Stimulated activated CD8-positive, alpha-beta memory T cell treated with anti-CD3 and anti-CD28 coated beads, Interleukin-12 subunit alpha, Interleukin-12 subunit beta, amount 100 ng/mL, for 1 hour (primary cell): ENCODE measurements at places on chromosomes 2 and 18.

GRCh38 chr2:24214880-24215279, 40.0 kb downstream of the FAM228A start:
- DNase-seq = no peak

DNA sequence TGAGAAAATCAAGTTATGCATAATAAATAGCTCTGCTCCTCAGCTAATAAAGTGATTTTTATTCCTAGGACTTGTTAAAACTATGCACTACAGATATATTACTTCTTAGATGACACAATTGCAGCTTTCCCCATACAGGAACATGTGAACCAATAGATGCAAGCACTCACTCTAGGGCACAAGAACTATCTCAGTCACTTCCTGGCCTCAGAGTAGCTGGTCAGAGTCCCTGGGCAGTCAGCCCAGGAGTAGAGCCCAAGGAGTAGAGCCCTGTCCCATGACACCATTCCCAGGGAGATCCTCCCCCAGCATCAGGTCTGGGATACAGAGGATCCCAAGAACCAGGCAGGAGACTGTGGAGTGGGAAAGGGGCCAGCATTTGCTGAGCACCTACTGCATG, 2.7 kb downstream of the TNS1 start:
- DNase-seq = no peak

DNA sequence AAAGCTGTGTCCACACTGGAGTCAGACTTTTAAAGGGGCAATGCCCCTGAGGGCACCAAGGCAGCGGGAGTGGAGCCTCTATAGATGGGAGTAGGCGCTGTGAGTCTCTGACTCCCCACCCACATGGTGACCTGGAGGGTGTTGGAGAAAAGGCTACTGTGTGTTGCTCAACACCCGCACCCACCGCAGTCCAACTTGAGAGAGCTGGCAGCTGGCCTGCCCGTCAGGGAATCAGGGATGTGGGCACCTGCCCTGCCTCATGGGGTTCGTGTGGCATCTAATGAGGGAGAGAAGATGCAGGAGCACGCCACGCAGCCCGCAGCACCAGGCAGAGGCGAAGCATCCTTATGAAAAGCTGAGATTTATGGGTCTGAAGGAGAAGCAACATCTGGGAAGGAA, 84.2 kb downstream of the KLHL29 start:
- no peak for DNase-seq

GRCh38 chr2:173754165-173754564, 211.0 kb downstream of the SP3 start:
- no peak for DNase-seq

DNA sequence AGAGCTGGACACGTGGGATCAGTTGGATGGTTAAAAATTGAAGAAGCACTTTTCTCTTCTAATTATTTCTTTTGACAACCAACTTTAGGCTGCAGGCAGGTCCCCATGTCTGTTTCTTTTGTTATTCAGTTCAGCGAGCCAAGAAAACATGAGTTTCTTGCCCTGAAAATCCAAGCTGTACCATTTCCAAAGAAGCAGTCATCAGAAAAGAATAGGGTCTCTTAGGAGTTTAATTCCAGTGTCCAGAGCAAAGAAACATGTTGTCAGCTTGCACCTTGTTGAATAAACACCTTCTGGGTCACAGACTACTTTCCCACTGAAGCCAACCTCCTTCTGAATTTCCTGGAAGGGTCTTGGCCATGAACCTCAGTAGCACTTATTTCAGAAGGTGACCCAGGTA, 170.5 kb upstream of the COPS8 start:
- no peak for DNase-seq

DNA sequence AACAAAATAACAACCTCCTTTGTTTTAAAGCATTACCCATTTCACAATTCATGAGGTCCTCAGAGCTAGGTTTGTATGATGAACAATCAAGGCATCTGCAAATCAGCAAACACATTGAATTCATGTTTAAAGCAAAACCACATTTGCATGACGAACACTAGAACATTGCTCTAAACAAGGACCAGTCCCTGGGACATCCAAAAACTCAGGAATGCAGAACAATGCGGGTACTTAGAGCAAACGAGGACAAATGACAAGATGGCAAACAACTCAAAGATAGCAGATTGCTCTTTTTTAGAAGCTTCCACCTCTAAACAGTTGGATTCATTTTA, 45.7 kb upstream of the RALBP1 start:
- no peak for DNase-seq

DNA sequence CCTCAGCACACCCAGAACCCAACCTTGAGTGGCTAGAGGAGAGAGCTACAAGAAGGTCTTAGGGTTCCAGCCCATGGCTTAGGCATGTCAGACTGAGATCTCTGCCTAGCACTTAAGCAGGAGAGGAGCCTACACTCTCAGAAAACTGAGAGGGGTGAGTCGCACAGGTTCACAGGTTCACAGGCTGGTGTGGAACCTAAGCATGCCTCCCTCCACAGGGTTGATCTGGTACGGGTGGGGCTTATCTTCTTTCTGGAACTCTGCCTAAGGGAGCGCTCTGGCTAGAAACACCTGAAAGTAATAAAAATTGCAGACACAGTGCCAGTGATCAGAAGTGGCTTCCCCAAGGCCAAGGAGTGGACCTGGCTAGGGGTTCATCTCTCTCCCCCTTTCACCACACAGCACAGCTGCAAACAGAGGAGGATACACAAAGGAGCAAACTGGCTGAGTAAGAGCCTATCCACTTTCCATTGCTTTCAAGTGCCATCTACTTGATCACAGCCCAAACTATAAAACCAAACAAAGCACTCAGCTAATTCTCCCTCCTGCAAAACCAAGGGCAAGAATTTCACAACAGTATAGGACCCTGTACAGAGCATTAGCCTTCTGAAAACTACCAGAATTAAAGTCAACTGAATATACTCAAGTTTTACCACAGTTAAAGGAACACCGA, 481.9 kb upstream of the SETBP1 start:
- no peak for DNase-seq

DNA sequence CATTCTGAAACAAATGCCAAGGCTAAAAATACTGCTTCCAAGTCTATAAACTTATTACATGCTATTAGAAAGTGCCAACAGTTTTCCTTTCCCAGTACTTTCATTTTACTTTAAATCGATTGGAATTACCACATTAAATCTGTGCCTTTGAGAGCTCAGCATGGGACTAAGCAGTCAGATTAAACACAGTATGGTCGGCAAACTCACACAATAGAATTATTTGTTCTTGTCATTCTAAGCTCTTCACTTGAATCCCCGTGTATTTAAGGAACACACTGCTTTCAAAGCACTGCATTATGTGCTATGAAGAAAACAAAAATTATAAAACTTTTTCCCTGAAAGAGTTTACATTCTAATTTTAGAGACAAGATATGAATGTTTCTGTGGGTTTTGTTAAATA, 444.4 kb upstream of the SLC39A10 start:
- no peak for DNase-seq

GRCh38 chr2:180990794-180991193, 10.4 kb downstream of the UBE2E3 start:
- DNase-seq = no peak

GRCh38 chr2:102773149-102773705, 11.4 kb downstream of the TMEM182 start:
- DNase-seq = no peak

- DNase-seq = no peak
Observed at GRCh38 chr18:6058941-6059340, 163.6 kb upstream of the TMEM200C start.

- DNase-seq = no peak
Observed at GRCh38 chr18:36392979-36393287, 95.4 kb downstream of the FHOD3 start.

DNA sequence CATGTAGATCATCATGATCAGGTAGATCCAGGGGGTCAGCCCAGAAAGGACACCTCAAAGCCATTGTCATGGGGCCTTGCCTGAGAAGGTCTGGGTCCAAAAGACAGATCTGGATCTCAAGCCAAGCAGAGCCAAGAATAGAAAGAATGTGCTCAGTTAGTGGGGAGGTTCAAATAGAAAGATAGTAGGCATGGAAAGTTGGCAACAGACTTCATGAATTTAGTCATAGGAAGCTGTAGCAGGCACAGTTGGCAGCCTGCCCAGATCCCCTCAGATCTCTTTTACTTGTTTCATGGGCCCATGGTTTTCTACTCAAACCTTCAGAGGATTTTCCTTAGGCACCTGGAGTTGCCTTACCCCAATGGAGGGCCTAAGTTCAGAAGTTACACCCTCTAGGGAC, 767.0 kb downstream of the SLC4A3 start:
- DNase-seq = no peak

DNA sequence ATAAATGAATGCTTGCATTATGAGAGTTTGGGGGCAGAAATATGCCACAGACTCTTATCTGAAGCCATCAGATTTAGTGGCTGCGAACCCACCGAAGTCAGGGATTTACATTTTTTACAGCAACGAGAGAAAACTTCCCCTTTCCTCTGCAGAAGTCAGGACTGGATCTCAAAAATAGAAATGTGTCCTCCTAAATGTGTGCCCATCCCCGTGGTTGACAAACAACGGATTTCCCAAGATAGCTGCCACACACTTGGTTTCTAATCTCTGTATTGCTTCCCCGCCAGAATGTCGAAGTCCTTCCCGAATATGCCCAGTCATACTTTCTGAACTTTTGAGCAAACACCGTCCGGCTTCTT, 879 bp upstream of the ADAM23 start:
- DNase-seq = no peak

- DNase-seq = no peak
Observed at GRCh38 chr2:98180456-98180855, 93.5 kb downstream of the VWA3B start.

DNA sequence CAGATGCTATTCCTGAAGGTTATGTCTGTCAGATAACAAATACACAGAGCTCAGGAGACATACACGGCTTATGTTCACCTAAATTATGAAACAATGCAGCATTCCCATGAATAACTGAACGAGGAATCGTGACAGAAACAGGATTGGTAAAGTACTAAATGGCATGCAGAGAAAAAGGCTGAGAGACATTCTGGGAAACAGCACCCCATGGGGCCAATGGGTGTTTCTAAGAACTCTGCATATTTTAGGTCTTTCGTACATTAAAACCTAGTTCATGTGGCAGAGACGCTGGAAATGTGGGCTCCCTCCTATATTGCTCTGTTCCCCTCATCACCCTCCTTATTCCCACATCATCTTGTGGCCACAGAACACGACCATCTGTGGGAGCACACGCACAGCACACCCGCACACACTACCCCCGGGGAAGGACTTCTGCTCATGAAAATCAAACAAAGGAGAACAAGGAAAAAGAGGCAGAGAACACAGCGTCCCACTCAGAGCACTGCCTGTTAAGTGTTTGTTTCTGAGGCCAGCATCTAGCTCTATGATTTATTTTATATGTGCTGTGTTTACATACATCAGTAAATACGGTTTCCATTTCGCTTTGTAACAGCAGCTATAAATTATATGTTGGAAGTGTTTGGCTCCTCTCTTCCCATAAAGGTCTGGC, 143.6 kb downstream of the AFF3 start:
- no peak for DNase-seq

GRCh38 chr2:232286001-232286868, 92.3 kb upstream of the ALPP start:
- DNase-seq = no peak

- no peak for DNase-seq
Observed at GRCh38 chr2:67871686-67872412, 191.0 kb downstream of the C1D start.

- no peak for DNase-seq
Observed at GRCh38 chr18:37913051-37913450, 347.5 kb upstream of the CELF4 start.

GRCh38 chr2:22878121-22878520, 506.9 kb upstream of the KLHL29 start:
- no peak for DNase-seq

DNA sequence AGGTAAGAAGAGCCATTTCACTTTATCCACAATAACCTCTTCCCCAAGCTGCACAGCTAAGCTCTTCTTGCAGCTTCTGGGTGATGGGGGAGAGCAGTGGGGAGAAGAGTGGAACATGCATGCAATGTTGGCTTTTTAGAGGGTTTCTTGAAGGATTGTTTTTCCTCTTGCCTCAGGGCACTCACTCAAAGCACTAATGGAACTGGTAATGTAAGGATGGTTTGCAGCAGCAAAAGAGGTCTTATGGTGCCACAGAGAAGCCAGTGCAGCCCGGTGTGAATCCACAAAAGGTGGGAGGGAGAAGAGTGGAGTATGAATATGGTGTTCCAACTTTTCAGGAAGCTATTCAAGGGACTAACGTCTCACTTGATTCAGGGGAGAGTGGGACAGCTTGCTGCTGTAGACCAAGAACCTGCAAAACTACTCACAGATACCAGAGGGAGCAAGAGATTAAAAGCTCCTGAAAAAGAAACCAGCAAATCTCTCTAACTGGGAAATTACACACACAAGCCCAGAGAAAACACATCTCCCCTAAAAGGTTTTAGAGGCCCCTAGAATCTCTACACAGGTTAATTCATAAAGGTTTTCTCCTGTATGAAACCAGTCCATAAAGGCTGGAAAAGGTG, 116.4 kb downstream of the CHN1 start:
- DNase-seq = no peak

- DNase-seq = no peak
Observed at GRCh38 chr2:68548396-68548795, 81.0 kb downstream of the APLF start.

DNA sequence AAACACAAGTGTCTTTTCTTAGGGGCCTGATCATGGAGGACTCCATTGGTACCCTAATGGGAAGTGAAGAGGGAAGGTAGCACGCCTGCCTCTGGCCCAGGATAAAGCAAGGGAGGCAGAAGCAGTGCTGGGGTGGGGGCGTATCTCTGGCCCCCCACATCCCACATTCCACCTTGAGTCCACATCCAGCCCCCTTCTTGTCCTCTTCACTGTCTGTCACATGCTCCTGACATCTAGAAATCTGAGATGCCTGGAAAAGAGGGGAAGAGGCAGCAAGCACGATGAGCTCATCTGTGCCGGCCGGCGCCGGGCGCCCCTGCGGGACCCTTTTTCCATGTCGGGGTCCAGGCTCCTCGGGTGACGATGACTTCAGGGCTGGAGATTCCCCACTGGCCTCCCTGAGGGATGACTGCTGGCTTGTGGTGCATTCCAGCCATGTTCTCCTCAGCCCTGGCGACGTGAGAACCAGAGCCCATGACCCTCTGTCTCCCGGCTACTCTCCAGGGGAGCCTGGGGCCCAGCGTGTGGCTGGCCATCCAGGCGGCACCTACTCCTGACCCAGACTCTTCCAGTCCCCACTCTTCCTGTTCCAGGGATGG, 277.5 kb downstream of the DYSF start:
- no peak for DNase-seq

DNA sequence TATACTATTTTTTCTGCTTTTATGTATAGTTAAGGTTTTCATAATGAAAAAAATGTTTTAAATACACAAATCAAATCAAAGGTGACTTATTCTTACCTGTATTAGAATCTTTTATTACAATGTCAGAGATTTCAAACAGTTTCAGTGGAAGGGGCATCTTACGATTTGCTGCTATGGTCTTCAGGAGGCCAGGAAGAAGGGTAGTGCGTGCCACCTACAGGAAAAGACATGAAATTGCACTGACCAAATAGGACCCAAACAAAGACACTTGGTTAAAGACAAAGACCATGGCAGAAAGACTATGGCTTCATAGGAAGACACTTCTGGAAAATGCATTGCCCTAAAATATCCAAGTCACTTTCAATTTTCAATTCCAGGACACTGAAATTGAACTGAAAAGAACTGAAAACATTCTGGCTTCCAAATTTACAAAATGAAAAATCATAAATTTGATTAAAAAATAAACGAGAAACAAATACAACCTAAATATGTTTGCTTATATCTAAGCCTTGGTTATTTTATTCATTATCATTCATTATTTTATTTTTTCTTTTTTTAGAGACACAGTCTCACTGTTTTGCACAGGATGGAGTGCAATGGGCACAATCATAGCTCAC, 42.1 kb downstream of the FARSB start:
- DNase-seq = no peak
